K562 (cell line): ENCODE measurements at places on chromosomes 6 and 20.

DNA sequence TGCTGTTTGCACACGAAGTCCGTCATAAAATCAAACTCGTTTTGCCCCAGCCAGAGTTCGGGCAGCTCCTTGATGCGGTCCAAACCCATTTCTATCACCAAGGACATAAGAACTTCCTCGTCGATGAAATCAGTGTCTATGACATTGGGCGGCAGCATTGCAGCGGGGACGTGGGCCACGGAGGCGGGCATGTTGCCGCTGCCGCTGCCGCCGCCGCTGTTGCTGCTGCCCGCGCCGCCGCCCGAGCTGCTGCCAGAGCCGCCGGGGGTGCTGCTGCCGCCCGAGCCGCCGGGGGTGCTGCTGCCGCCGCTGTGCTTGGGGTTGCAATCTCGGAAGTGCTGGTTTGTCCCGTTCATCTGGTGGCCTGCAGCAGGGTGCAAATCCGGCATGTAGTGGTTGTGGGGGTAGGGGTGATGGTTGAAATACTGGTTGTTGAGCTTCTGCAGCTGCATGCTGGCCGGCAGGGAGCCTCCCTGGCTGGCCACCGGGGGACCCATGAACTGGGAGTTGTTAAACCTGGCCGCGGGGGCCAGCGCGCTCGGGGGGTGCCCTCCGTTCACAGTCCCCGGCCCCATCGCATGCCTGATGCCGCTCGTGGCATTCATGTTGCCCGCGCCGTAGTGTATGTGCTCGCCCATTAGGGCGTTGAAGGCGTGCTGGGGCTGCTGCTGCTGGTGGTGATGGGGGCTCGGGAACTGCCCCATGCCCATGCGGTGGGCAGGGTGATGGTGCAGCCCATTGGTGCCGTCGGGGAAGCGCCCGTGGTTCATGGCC is 1.1 kb downstream of the CITED2 start:
- DNase-seq, result peak; percentile 49

- no peak for DNase-seq
These were observed 13.2 kb downstream of the SYTL3 start for GRCh38 chr6:158662954-158663624.

DNA sequence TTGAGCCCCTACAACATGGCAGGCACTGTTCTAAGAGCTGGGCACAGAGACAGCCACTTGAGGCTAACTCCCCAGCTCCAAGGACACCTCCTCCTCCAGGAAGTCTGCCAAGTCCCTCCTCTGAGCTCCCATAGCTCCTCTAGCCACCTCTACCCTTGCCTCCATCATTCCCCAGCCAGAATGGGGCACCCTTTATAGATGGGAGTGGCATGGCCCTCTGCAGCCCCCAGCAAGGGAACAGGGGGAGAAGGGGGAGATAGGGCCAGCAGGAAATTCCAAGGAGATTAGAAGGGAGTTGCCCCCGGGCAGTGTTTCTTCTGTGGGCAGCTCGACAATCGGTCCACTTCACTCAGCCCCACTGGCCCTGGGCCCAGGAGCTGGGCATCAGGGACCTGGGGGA is 19.7 kb upstream of the TLDC2 start:
- no peak for DNase-seq

DNA sequence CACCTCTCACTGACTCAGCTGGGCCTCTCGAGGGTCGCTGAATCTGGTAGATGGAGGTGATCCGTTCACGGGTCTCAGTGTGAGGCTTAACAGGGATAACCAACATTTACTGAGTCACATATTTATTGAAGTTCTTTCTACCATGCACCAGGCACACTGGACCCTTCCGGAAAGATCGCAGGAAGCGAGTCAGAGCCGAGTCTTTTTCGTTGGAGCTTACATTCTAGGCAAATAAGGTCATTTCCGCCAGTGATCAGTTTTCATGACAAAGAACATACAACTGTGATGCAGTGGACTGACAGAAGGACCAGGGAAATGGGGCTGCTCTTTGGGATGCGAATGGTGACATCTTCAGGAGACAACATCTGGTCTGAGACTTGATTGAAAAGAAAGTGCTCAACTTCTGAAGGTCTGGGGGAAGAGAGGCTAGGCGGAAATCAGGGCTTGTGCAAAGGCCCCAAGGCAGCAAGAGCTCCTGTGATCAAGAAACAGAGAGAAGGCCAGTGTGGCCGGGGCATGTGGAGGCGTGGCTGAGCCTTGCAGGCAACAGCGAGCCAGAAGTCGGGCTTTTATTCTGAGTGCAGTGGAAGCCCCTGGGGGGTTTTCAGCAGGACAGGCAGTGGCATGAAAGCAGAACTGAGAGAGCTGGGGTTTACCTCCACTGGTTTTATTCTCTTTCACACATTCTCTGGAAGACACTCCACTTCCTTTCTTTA is 56.7 kb downstream of the APCDD1L start:
- no peak for DNase-seq

DNA sequence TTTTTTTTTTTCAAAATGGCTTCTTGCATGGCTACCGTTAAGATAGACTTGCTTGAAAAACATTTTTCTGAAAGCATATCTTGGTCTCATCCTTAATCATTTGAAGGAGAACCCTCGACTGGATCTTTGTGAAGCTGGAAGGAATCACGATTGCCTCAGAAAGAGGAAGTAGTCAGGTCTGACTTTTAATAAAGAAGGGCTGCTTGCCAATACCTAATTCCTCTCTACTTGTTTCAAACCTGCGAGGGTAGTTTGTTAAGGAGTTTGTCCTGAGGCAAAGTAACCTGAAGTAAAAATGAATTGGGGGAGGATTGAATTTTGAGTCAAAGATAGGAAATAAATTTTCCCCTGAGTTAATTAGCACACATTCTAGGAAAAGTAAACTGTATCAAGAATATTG is 288.1 kb upstream of the MAP3K7 start:
- no peak for DNase-seq

DNA sequence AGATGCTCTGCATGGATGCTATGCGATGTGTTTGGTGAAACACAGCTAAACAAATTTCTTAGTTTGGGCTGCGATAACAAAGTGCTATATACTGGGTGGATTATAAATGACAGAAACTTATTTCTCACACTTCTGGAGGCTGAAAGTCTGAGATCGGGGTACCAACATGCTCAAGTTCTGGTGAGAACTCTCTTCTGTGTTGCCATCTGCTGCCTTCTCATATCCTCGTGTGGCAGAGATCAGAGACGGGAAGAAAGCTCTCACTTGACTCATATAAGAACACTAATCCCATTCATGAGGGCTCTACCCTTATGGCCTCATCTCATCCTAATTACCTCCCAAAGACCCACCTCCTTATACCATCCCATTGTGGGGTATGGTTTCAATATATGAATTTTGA is 162.0 kb upstream of the DTNBP1 start:
- DNase-seq, result no peak

DNA sequence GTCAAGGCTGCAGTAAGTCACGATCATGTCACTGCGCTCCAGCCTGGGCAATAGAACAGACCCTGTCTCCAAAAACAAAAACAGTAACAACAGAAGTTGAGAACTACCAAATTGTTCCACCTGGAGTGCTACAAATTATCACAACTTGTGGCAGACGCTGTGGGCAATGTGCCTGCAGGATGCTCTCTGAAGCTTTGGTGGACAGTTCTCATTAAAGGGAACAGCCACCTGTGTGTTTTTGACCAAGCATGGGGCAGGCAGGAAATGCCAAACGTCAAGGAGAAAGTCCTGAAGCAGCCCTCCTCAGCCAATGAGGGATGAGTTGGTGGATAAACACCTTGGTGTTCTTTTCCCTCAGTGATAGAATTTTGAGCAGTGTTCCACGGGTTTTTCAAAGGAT is 15.8 kb downstream of the COX4I2 start:
- no peak for DNase-seq

- no peak for DNase-seq
These were observed 89.9 kb downstream of the RFPL4B start for GRCh38 chr6:112437058-112437457.

DNA sequence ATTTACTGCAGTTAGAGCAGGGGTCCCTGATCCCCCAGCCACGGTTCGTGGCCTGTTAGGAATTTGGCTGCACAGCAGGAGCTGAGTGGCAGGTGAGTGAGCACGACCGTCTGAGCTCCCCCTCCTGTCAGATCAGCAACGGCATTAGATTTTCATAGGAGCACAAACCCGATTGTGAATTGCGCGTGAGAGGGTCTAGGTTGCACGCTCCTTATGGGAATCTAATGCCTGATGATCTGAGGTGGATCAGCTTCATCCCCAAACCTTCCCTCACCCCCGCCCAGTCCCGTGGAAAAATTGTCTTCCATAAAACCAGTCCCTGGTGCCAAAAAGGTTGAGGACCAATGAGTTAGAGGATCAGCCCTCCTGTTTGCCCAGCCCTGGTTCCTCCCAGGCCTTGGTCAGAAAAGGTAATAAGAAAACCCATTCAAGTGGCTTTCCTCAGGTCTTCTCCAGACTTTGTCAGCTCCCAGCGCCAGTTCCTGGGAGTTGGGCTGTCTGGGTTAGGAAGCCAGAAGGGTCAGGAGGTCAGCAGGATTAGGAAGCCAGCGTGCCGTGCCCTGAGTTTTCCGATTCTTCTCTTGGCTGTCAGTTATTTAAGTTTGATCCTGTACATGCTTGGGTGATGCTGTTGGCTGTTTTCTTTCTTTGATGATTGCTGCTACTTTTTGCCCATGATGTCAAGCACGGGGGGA is 139.9 kb upstream of the PMEPA1 start:
- DNase-seq, result no peak

DNA sequence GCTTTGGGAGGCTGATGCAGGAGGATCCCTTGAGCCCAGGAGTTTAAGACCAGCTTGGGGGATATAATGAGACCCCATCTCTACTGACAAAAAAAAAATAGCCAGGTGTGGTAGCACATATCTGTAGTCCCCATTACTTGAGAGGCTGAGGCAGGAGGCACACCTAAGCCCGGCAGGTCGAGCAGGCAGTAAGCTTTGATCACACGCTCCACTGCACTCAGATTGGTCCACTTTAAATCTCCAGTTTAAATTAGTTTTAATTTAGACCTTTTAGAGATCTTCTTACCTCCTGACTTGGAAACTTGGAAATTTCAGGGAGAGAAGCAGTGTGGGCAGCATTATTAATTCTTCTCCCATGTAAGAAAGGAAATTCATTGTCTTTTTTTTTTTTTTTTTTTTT is 16.8 kb upstream of the PLCB4 start:
- DNase-seq, result no peak

- no peak for DNase-seq
These were observed 126.0 kb upstream of the PMEPA1 start for GRCh38 chr20:57835588-57836455.

- no peak for DNase-seq
These were observed 199.7 kb upstream of the UST start for GRCh38 chr6:148547110-148547509.

GRCh38 chr6:99334526-99335127 is 14.8 kb downstream of the FAXC start:
- peak; percentile 35 for DNase-seq

GRCh38 chr6:15132854-15133670 is 112.8 kb upstream of the JARID2 start:
- no peak for DNase-seq

DNA sequence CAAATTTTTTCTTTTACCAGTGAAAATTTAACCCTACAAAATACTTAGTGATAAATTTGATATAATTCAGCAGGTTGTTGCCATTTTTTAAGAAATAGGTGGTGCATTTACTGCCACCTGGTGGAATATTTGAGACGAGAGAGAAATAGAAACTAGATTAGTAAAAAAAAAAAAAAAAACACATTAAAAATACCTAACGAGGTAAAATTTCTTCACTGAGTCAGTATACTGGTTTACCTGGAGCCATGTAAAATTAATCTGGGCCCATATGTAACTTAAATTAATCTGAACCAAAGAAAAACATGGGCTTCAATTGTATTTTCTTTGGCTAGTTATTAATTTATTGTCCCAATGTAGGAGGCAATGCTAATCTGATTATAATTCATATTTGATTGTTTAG is 520.8 kb downstream of the EPM2A start:
- DNase-seq, result no peak

DNA sequence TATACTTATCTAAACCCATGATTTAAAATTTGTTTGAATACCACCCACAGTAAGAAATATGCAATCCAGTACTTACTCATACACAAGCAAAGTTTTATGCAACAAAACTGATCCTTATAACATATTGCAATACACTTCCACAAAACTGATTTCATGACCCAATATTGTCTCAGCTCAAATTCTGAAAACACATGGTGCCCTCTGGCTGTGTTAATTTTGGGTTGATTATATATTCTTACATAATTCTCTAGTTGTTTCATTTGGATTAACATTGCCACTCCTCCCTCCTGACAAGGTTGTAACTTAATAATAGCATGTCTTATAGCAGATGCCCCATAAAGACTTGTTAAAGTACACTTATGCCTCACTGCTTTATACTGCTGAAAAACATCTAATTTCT is 73.0 kb upstream of the TULP1 start:
- no peak for DNase-seq

- DNase-seq, result no peak
These were observed 477.2 kb downstream of the EYS start for GRCh38 chr6:65229825-65230224.

- no peak for DNase-seq
These were observed 587.2 kb downstream of the EPM2A start for GRCh38 chr6:145147981-145148749.

- DNase-seq, result no peak
These were observed 87.0 kb upstream of the B3GAT2 start for GRCh38 chr6:71043902-71044301.

DNA sequence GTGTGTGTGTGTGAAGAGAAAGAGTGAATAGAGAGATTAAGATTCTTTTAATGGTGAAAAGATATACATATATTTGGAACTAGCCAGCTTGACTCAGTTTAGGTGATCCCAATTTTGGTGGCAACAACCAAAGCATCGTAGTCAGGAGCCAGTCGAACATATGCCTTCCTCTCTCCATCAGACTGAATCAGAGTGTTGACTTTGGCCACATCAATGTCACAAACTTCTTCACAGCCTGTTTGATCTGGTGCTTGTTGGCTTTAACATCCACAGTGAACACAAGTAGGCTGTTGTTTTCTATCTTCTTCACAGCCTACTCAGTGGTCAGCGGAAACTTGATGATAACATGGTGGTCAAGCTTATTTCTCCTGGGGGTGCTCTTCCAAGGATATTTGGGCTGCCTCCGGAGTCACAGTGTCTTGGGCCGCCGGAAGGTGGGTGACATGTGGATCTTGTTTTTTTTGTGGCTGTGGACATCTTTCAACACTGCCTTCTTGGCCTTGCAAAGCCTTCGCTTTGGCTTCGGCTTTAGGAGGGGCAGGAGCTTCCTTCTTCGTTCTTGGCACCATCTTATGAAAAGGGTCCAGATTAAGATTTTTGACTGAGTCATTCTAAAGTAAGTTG is 3.4 kb downstream of the HLA-F start:
- no peak for DNase-seq

GRCh38 chr6:3545156-3545555 is 88.3 kb upstream of the SLC22A23 start:
- no peak for DNase-seq

- DNase-seq, result no peak
These were observed 69.0 kb downstream of the NCOA7 start for GRCh38 chr6:125859727-125860126.

- no peak for DNase-seq
These were observed 49.3 kb downstream of the GFOD1 start for GRCh38 chr6:13438126-13438525.

GRCh38 chr20:47654370-47654769 is 130.9 kb downstream of the SULF2 start:
- DNase-seq, result no peak
